ENCODE measurements at places on chromosomes 11 and 22.

DNA sequence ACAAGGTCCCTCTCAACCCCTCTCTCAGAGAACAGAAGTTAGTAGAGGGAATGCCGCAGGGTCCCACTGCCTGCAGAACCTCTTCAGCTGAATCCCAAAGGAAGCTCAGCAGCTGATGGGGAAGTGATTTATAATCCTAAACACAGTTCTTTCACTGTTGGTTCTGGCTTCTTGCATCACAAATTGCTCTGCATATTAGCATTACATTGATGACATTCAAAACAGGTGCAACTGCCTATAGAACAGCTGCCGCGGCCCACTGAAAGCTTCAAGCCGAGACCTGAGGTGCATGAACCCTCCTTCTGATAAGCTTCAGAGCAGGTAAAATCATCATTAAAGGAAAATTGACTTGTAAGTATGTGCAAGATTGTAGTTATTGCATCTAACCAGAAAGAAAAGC, 75.2 kb upstream of the KIRREL3 start:
- no peak for DNase-seq

- DNase-seq: no peak
These were observed 17.7 kb downstream of the HTR3A start for GRCh38 chr11:113992459-113993110.

DNA sequence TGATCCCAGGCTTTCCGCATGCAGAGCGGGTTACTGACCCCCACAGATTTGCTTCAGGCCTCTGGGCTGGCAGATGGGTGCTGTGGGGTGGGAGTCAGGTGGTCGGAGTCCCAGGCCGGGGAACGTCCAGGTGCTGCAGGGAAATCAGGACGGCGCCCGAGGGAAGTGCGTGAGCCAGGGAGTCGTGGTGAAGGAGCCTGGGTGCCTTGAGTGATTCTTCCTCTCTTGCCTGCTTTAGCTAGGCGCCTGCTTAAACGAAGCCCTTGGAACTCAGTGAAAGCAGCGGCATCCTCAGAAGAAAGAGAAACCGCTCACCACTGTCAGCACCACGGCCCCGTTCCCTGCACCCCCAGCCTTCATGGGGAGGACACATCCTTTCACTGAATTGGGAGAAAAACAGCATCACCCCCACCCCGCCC, 455.6 kb downstream of the BRD1 start:
- no peak for DNase-seq

DNA sequence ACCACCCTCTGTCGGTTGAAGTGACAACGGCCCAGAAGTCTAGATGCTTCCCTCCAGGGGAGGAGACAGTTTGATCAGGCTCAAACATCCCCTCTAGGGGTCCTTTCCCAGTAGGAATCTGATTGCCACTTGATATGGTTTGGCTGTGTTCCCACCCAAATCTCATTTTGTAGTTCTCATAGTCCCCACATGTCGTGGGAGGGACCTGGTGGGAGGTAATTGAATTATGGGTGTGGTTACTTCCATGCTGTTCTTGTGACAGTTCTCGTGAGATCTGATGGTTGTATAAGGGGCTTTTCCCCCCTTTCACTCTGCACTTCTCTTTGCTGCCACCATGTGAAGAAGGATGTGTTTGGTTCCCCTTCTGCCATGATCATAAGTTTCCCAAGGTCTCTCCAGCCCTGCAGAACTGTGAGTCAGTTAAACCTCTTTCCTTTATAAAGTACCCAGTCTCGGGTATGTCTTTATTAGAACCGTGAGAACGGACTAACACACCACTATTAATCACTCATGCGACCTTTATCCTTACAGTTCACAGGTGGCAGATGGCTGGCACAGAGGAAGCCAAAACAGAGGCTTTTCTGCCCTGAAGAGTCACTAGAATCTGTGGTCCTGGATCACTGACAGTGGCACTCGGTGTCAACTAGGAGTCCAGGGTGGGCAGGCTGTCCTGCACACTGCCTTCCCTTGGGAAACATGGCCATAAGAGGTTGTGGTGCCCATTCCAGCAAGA, 21.6 kb downstream of the ASPHD2 start:
- DNase-seq: no peak

DNA sequence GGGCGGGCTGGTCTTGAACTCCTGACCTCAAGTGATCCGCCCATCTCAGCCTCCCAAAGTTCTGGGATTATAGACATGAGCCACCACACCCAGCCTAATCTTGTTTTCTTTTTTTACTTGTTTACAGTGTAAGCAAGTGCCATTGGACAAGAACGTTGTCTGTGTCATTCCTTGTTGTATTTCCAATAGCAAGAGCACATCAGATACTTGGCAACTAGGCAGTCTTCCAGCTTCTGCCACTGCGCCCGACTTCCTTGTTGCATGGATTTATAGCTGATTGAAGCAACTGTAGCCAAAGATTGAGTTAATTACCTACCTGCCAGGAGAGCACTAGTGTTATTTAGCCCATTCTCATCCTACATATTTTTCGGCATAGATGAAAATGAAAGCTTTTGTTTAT, 3.1 kb upstream of the SGSM3 start:
- no peak for DNase-seq

GRCh38 chr11:84817998-84818397, 809.1 kb downstream of the DLG2 start:
- DNase-seq: no peak

DNA sequence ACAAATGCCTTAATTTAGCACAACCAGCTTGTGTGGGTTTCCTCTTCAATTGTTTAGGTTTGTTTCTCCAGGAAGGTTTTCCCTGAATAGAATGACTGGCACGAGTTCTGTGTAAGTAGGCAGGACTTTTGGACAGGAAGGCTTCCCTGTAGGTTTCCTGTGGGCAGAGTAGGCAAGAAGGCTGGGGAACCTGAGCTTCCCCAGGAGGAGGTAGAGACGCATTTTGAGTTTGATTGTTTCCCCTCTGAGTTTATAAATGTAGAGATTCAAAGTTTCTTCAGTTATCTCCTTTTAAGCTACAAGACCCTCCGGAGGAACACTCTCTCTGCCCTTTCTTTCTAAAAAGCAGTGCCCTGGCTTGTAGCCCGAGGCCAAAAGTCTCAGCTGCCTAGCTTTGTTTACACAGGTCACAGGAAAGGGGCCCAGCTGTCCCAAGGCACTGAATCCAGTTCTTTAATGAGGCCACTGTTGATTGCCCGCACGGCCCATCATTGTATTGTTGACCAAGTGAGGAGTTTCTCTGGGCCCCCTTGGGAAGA, 66.6 kb upstream of the RDX start:
- no peak for DNase-seq

GRCh38 chr11:130785380-130786116, 130.7 kb downstream of the SNX19 start:
- DNase-seq: no peak

- no peak for DNase-seq
These were observed 54.1 kb downstream of the ANO5 start for GRCh38 chr11:22246992-22247391.

DNA sequence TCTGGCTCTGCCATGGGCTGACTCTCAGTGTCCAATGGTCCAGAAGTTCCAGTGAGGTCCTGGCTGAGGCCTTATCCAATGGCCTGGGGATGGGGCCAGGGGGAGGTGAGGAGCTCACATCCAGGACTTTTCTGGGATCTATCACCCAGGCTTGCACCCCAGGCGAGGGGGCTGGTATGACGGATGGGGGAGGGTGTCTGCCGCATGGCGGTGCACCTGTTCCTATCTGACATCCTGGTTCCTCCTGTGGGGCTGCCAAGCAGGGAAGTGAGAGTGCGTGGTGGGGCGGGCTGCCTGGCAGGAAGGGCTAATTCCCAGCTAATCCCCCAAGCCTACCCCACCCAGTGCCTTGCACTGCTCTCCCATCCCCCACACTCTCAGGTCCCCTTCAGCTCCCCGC, 102.1 kb downstream of the NECTIN1 start:
- no peak for DNase-seq

DNA sequence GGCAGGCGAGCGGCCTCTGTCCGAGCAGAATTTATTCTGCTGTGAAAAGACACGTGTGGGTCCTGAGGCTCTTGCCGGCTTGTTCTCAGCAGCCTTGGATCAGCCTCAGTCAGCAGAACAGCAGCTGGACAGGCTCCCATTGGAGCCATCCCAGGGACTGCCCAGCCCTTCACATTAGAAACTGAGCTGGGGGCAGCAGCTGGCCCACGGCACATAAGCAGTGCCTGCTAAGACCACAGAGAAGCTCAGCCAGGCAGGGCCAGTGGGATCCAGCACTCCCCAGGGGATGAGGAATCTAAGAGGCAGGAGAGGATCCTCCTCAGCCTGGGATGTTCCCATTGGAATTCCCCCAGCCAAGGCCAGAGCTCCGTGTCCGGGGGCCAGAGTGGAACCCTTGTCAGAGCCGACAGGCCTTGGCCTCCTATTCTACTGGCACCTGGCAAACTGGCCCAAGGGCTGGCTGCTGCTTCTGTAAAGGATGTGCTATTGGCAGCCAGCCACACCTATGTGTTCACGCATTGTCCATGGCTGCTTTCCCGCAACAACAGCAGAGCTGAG, 18.2 kb downstream of the RTN4R start:
- DNase-seq: no peak

DNA sequence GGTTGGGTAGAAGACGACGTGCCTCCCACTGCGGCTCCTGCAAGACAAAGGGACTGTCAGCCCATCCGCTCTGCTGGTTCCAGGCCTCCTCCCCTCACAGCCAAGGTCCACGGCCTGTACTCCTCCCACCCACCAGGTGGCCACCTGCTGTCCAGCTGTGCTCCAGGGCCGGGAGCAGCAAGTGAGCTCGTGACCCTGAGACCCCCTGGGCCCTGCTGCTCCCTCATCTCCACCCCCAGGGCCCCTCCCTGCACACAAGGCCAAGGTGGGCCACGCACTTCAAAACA, 27.4 kb downstream of the TSPAN4 start:
- no peak for DNase-seq

- DNase-seq: no peak
These were observed 21.4 kb downstream of the CD6 start for GRCh38 chr11:60992842-60993409.

GRCh38 chr11:92854952-92855351, 114.5 kb upstream of the MTNR1B start:
- DNase-seq: no peak

DNA sequence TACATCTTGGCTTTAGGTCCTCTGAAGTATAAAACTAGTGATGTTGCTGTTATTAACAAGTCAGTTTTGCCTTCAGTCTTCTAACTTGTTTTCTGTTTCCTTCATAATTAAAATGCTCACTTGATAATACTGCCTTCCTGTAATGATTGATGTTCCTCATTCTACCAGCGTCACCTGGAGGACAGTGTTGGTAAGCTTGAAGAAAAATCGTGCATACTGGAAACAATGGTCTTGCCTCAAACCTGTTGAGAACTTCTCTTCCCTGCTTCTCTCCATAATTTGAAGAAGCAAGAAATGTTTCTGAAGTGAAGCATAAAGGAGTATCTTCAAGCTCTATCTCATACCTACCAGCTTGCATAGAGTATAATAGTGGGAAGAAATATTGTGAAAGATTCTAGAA, 3.0 kb downstream of the YWHAH start:
- DNase-seq: peak; percentile 36

- DNase-seq: no peak
These were observed 117.5 kb upstream of the ZBED5 start for GRCh38 chr11:10975287-10975721.

- no peak for DNase-seq
These were observed 4.7 kb downstream of the BET1L start for GRCh38 chr11:202490-202889.

- no peak for DNase-seq
These were observed 98.6 kb downstream of the KIF18A start for GRCh38 chr11:28009388-28009787.

DNA sequence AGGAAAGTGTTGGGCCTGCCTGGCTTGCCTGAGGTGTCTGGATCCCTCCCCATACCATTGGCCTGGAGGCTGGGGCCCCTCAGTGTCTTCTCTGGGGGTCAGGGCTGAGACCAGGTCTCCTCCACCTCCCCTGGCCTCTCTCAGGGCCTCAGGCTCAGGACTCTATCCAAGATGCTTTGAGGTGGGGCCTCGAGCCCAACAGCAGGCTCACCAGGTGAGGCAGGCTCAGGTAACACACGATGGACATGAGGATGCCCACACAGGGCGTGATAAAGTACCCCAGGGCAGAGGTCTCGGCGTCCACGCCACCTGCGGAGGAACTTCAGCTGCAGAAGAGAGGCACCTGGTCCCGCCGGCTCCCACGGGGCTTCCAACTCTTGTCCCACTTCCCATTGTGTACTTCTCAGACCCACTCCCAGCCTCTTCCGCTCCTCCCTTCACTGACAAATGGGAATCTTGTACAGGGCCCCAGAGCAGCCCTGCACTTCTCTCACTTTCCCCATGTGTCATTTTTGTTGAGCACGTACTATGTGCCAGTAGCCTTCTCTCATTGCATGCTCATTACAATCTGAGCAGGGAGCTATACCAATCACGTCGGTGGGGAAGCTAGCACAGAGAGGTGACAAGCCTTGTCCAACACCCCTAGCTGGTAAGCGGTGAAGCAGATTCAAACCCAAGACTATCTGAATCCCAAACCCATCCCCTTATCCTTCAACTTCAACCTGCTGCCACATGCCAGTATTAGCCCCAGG, 3.8 kb downstream of the SLC29A2 start:
- no peak for DNase-seq

DNA sequence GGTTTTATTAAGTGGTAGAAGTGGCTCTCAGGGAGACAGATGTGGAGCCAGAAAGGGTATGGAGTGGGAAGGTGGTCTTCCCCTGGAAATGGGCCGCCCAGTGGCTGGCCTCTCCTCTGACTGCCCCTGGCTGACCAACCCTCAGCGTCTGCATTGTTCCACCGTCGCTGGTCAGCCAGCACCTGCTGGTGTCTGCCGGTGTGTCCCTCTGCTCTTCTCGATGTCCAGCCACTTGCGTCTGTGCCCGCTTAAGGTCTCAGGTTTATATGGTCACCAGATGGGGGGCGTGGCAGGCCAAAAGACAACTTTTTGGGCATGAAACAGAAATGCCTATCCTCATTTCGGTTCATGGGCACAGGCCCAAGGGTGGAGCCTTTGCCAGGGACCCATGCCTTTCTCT, 1221.5 kb downstream of the JRKL start:
- DNase-seq: no peak

GRCh38 chr11:114284021-114284420, 12.2 kb upstream of the NNMT start:
- DNase-seq: no peak

GRCh38 chr11:44257338-44258189, 52.4 kb downstream of the ALX4 start:
- DNase-seq: no peak

GRCh38 chr11:120272303-120272702, 32.4 kb downstream of the POU2F3 start:
- no peak for DNase-seq

- DNase-seq: peak; percentile 74
These were observed 496.4 kb downstream of the BUD13 start for GRCh38 chr11:116276051-116277044.

DNA sequence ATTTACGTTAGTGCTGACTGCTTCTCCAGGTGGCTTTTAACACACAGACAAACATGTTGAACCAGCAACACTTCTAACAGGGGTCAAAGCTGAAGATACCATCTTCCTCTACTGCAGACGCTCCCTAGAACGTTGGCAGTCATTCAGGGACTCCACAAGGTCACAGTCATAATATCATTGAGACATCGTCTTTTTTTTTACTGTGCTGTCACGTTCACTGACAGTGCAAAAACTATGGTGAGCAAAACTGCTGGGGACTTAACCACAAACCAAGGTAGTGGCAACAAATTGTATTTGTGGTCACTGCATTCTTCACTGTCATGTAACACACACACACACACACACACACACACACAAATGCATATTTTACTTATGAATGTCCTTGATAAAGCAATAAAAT, 244.9 kb downstream of the CASP12 start:
- DNase-seq: no peak

GRCh38 chr22:42256930-42257329, 13.5 kb downstream of the TCF20 start:
- DNase-seq: no peak
